ENCODE measurements at places on chromosomes 5 and 9. TPM values are rescaled to one million over a fixed set of nuclear protein-coding genes. Genes with fewer than 3 reads are reported as not detected.

DNA sequence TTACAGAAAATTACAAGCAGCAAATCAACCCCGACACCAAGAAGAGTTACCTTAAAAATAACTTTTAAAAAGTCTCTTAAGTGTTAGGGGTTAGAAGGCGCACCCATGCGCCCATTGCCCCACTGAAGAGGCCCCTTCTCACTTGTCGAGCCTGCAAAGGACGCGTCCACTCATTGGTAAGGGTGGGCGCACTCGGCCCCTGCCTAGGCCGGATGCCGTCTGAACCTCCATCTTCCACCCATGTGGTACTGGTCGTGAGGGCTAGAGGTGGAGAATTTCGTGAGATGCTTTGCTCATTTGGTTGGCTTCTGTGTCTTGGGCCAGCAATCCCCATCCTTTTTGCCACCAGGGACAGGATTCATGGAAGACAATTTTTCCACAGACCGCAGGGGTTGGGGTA is 27.5 kb upstream of the LRRC14B start:
- peak; percentile 9 for DNase-seq

DNA sequence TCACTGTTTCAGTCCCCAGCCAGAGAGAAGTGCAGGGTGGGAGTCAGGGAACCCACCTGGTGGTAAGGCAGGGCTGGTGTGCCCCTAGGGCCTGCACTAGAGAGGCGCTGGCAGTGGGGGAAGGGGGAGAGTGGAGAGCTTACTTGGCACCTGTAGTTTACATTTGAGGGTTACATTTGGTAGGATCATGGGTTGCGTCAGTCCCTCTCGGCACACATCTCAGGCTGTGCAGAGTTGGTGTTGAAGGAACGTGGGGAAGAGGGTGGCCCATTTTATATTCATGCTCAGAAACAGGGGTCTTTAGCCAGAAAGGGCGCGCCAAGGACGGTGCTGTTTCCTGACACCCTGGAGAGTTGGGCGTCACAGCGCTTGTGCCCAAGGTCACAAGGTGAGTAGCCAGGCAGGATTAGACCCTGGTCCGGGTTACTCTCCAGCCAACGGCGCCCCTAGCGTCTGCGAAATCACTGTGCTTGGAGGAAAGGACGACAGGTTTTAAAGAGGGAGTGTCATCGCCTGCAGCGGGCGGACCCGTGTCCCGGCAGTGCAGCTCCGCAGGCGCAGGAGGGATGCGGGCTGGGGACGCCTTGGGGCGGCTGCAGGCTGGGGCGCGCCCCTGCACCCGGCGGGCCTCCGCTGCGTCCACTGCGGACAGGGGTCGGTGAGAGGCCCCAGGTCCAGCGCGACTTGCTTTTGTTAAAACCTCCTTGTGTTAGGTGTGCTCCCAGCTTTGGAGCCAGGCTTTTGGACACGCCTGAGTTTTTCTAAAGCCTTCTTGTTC is 272.6 kb downstream of the FANCC start:
- DNase-seq, result no peak

Gene SUSD3
- total RNA-seq, result 6.6 TPM

Gene RIGI
- total RNA-seq, result 14.3 TPM

DNA sequence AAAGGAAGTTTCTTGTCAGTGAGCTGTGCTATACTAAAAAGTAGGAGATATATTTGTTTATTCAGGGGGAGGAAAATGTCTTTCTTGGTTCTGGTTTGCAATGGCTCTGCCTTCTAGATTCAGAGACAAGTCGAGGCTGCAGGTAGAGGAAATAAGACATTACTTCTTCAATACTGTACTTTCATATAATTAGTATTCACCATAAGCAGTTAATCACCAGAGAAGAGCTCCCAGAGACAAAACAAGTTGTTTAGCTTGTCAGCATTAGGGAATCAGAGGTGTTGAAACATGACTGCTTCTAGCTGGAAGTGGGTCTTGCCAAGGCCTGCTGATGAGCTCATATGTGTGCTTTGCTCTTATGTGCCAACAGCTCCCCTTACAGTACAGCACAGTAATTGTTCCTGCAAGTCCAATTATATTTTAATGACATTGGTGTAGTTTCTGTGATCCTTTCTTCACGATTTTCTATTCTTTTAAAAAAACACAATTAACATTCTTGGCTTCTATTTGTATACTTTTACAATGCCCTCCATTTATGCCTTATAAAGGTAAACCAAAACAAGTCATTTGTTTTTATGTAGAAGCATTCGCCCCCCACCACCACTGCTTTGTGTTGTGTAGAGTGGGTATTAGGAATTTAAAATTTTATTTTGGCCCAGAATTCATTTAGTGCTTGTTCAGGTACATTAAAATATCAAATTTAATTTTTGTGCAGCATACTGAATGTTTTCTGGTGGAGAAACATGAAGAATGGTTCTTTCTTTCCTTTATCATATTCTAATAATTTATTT is 112.2 kb downstream of the RPS23 start:
- peak; percentile 72 for DNase-seq

Gene PLCXD3
- total RNA-seq, result 4.2 TPM

- DNase-seq, result no peak
Measured at GRCh38 chr5:101102506-101102905, 199.4 kb upstream of the ST8SIA4 start.

DNA sequence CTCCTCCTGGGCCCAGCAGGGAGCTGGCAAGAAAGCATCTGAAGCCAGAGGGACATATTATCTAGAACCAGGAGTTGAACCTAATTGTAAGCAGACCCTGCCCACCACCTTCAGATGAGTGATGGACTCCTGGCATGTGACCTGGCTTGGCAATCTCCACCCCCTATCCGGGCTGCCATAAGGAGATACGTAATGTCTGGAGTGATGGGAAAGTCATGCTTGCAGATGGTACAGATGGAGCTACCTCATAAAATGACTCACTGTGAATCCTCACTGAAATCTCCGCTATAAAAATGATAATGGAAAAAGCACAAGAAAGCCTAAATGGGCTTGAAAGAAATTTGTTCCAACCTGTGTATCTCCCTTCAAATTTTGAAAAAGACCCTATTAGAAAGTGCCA is 157.5 kb downstream of the DMRT2 start:
- DNase-seq, result no peak

GRCh38 chr5:171975262-171975876 is 31.1 kb downstream of the FBXW11 start:
- DNase-seq, result no peak

- no peak for DNase-seq
Measured at GRCh38 chr5:5195128-5195918, 55.2 kb downstream of the ADAMTS16 start.

DNA sequence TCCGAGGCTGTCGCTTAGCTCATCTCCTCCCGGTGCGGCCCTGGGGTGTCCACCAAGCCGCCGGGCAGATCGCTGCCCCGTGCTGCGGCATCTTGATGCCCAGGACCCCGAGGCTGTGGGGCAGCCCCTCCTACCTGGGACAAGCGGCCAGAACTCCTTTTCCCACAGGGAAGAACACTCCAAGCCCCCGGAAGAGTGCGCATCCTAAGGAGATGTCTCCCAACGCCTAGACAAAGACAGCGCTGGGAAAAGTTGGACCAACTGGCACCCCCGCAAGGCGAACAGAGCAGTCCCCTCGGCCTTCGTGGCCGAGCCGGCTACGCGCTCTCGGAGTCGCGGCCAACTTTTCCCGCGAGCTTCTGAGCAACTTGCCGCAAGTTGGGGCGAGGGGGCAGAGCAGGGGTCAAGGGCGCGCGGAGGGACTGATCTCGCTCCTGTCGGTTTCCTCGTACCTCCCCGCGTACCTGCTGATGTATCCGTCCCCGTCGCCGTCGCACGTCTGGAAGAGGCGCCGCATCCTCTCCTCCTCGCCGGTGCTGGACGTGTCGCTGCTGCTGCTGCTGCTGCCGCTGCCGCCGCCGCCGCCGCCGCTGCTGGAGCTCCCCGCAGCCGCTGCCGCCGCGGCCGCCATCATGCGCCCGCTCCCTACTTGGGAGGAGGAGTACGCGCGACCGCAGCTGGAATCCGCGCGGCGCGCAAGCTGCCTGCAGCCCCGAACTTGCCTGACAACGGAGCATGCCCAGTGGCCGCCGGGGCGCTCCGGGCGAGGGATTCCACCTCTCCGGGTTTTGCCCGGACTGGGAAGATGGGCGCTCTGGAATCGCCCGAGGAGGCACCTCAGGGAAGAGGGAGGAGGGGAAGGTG is at the start of gene MCC:
TSS of gene MCC (minus strand) at position 673 of the 864 bp plus-strand sequence.
- peak; percentile 84 for DNase-seq

- no peak for DNase-seq
Measured at GRCh38 chr5:77892061-77893010, 116.2 kb upstream of the TBCA start.

GRCh38 chr5:96315431-96315830 is 117.6 kb downstream of the PCSK1 start:
- DNase-seq, result no peak

- no peak for DNase-seq
Measured at GRCh38 chr9:70403166-70403565, 11.3 kb downstream of the KLF9 start.

Gene TRIM14
- total RNA-seq, result 12.6 TPM

Gene SLC34A3
- not detected for total RNA-seq

Gene OLFM1
- total RNA-seq, result 40.7 TPM

DNA sequence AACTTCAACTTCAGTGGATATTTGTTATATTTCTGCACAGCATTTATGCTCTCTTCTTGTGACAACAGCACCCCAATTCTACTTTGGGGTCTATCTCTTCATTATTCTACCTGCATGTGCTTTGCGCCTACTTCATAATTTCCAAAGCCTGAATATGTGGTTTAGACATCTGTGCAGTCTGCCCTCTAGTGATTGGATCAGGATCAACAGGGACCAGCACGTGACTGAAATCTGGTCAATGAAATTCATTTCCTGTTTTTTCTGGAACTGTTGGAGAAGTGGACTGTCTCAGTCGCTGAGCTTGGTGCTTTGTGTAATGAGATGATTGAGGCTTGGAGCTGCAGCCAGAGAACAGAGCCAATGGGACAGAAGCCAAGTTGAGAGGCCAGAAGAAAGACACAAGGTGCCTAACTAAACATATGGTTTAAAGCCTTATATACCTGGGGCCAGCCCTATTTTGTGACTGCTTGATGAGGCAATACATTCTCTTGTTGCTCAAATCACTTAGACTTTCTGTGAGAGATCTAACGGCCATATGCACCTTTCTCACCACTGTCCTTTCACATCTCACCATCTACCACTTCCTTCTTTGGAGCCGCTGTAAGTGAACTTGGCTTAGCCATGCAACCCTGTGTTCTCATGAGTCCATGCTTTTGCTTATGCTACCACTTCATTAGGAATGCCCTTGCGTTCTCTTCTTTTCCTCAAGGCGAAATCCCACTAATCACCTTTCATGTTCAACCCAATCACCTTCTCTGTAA is 68.8 kb upstream of the PPP2R2B start:
- no peak for DNase-seq

Gene SURF4
- total RNA-seq, result 91.3 TPM

Gene ANKRD33B
- total RNA-seq, result 22.6 TPM

- no peak for DNase-seq
Measured at GRCh38 chr9:112119225-112120029, 55.7 kb downstream of the SUSD1 start.

Gene FAM221B
- total RNA-seq, result not detected

DNA sequence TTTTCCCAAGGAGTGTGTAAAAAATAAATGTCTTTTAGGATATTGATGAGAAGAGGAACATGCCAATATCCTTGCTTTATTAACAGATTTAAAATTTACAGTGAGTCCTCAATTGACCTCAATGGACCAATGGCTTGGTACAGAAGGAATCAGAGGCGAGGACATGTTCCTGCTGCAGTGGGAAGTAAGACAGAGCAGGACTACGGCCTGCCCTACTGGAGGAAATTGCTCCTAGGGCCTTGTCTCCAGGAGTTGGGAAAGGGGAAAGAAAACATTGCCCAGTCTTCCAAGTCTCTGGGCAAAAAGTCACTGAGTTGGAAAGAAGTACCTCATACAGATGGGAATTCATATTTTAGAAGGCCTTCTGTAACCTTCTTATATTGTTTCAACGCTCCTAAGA is 33.1 kb upstream of the UGT3A2 start:
- no peak for DNase-seq

GRCh38 chr5:52469835-52470234 is 317.9 kb upstream of the ITGA1 start:
- no peak for DNase-seq

Gene ZNF474
- total RNA-seq, result 0.80 TPM

GRCh38 chr9:125407974-125408900 is 146.6 kb downstream of the GAPVD1 start:
- peak; percentile 87 for DNase-seq

DNA sequence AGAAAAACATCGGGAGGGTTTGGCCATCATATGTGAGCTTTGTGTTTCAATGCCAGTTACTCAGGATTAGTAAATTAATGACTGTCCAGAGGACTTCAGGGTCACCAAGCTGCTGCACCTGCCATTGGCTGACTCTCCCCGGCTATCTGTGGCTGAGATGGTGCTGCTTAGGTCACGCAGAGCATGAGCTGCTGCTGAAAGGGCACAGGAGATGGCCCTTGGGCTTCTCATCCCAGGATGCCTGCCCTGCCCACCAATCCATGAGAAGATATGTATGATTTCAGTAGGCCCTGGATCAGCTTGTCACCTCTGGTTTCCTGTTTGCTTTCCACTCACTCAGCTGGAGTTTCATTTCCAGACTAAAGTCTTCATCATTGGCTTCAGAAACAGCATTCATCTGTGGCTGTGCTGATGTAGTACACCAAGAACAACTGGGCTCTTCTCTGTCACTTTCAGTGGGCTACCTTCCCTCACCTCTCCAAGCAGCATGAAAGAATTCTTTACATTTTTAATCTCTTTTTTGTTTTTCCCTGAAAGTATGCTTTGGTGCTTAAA is 2.4 kb upstream of the CATSPER3 start:
- DNase-seq, result no peak

- no peak for DNase-seq
Measured at GRCh38 chr5:148909040-148909439, 82.6 kb downstream of the ADRB2 start.

DNA sequence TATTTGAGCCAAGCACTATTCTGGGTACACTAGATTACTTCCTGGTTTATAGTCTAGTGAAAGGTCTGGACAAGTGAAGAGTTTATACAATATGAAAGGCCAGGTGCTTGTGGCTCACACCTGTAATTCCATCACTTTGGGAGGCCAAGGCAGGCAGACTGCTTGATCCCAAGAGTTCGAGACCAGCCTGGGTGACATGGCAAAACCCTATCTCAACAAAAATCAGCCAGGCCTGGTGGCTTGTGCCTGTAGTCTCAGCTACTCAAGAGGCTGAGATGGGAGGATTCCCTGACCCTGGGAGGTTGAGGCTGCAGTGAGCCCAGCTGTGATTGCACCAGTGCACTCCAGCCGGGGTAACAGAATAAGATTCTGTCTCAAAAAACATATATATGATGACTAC is 9.5 kb upstream of the TXNDC15 start:
- no peak for DNase-seq

- no peak for DNase-seq
Measured at GRCh38 chr5:146515473-146516150, 378 bp downstream of the GPR151 start.
